NCI-H2107 (cell line): ENCODE measurements at places on chromosomes 2 and 18.

- no peak for DNase-seq
These were observed 133.9 kb downstream of the ARHGAP15 start for GRCh38 chr2:143263066-143263625.

GRCh38 chr18:9091066-9091476 is 11.4 kb upstream of the NDUFV2 start:
- DNase-seq, result no peak

GRCh38 chr2:109707281-109708147 is 86.6 kb upstream of the RGPD5 start:
- no peak for DNase-seq

- DNase-seq, result no peak
These were observed 116.1 kb downstream of the TMEM163 start for GRCh38 chr2:134602666-134603065.

- DNase-seq, result no peak
These were observed 36.8 kb upstream of the VPS54 start for GRCh38 chr2:64056021-64056420.

DNA sequence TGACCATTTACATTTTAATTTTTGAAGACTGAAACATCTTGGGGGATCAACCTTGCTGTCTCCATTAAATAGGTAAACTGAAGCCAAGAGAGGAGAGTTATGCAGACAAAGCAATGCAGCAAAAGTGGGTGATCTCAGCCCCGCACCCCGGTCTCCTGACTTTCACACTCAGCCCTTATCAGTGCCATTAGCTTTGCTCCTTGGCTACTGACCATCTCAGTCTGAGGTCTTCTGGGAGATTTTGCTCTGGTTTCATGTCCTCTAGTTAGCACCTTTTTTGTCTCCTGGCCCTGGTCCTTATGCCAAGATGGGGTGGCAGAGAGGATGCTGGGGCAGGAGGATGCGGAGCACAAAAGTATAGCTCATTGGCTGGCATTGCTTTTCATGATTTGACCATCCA is 61.4 kb downstream of the SETBP1 start:
- DNase-seq, result no peak

GRCh38 chr2:9002313-9002636 is 1.2 kb downstream of the MBOAT2 start:
- no peak for DNase-seq

DNA sequence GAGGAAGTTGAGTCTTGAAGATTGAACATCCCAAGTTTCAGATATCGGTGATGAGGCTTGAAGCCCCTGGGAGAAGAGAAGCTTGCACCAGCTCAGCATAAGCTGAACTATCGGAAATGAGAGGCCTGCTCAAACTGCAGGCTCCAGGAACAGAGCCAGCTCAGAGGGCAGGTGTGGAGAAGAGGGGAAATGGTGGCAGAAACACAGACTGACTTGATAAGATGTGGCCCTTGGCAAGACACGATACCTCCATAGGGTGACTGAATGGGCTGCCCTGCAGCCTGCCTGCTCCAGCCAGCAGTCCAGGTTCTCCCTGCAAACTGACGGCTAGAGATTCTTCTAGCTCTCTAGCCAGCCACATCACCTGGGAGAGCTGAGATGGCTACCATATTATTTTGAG is 86.6 kb downstream of the MYT1L start:
- no peak for DNase-seq

DNA sequence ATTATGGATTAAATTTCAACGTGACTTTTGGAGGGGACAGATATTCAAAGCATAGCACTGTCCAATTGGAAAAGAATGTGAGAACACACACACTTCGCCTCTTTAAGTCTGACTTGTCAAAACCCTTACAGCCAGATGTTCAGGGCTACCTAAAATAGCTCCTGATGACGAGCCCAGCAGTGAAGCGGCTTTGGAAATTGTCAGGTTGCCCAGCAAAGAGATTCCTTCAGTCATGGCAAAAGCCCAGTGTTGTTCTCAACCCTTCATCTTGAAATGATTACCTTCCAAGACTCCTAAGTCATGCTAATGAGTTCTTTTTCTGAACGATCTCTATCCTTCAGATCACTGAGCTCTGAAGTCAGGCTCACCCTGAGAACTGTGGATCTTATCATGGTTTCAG is 436.6 kb downstream of the LRATD1 start:
- no peak for DNase-seq
